Pons (tissue), 1 donor: ENCODE measurements at places on chromosomes 5 and 9.
A peak's percentile ranks its signal among the peaks of the same experiment; 100 is the strongest.

GRCh38 chr9:91489361-91489899 lies 65.8 kb upstream of the NFIL3 start:
- DNase-seq: peak; percentile 34

GRCh38 chr9:2424619-2425033 lies 197.0 kb upstream of the VLDLR start:
- no peak for DNase-seq

DNA sequence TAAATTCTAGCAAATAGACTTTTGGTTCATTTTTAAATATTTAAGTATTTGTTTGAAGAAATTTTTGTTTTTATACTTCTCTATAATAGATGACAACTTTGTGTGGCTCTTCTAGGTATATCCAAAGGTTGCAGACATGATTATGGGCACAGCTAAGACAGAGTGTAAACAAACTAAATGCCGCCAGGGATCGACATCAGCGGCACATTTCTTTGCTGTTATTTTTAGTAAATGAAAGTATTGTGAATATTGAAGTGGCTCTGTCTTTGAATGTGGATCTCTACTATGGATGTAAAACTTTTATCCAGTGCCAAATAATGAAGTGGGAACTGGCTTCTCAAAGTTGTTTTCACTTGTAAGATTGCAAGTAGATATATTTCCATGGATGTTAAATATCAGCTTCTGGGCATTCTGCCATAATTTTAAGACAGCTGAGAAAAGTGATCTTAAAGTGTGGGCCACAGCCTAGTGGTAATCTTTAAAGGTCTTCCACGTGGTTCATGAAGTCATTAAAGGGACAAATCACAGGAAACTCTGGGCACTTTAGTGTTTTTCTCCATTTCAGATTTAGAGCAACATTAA lies 589.9 kb downstream of the ZNF608 start:
- peak; percentile 25 for DNase-seq

DNA sequence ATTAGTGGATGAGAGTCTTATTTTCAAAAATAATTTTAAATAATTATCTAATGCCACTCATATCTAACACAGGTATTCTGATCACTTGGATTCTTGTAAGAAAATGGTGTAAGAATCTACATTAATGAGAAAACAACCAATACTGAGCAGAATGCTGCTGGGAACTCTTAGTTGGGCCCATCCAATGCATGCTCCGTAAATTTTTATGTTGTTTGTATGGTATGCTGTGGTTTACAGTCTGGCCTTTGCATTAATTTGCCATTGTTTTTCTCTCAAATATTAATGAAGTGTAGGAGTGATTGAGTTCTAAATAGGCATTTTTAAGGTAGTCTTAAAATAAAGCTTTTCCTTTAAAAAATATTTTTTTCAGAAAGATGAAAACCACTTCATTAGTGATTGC lies 133.4 kb downstream of the ZSWIM6 start:
- no peak for DNase-seq

GRCh38 chr5:170522211-170523141 lies 18.7 kb downstream of the KCNIP1 start:
- DNase-seq: no peak

- DNase-seq: peak; percentile 67
Observed at GRCh38 chr5:89300426-89300970, 417.5 kb upstream of the MEF2C start.

DNA sequence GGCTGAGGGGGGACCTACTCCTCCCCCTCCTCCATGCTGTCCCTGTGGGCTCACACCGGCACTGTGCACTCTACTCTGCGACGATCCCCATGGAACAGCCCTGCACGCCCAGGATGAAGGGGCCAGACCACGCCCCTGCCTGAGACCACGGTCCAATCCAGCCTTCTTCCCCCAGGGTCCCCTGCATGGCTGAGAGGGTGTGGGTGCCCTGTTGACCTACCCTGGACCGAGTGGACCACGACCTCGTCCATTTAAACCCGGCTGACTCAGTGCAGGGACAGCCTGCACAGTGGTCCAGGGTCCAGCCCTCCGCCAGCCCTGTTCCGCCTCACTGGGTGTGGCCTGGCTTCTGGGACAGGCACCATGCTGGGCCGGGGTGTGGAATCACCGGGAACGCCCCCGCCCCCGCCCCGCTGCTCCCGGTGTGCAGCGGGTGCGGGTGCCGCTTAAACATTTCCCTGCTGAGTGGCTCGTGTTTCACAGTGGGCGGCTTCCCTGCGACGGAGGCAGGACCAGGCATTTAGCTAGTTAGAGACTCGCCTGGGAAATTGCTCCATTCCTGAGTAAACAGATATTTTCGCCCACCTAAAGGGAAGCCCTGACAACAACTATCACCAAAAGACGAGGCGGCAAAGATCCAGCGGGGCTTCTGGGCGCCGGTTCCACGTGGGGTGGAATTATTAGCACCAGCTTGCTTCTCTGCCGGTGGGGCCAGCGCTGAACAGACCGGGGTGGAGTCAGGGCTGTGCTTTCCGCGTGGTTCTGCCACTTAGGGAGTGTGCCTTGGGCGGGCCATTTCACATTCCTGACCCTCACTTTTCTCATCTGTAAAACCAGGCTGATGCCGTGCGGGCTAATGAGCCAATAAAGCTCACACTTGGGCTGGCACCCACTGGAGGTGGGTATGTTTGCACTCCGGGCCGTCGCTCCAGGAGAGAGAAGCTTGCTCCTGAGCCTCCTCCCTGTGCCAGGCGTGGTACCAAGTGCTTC lies 22.6 kb downstream of the DBH start:
- no peak for DNase-seq

- no peak for DNase-seq
Observed at GRCh38 chr5:123701511-123702200, 189.7 kb downstream of the CSNK1G3 start.

DNA sequence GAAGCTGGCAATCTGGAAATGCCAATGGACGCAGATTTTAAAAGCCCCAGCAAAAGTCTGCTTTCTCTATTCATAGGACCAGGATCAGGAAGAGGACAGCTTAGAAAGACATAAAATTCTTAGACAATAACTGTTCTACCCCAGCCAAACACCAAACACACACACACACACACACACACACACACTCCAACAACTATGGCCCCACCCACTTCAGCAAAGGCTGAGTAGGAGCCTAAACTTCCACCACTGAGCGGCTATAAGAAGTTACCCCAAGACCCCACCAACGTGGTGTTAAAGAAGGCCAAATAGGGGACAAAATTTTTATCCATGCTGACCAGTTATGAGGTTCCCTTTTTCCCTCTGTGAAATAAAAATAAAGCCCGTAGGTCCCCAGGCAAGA lies 32.9 kb downstream of the ZMAT2 start:
- no peak for DNase-seq

GRCh38 chr9:75088646-75089372 lies 495 bp downstream of the OSTF1 start:
- peak; percentile 68 for DNase-seq

GRCh38 chr5:98796197-98796972 lies 22.9 kb downstream of the RGMB start:
- DNase-seq: peak; percentile 64

- no peak for DNase-seq
Observed at GRCh38 chr9:34524349-34524748, 1.6 kb upstream of the ENHO start.

DNA sequence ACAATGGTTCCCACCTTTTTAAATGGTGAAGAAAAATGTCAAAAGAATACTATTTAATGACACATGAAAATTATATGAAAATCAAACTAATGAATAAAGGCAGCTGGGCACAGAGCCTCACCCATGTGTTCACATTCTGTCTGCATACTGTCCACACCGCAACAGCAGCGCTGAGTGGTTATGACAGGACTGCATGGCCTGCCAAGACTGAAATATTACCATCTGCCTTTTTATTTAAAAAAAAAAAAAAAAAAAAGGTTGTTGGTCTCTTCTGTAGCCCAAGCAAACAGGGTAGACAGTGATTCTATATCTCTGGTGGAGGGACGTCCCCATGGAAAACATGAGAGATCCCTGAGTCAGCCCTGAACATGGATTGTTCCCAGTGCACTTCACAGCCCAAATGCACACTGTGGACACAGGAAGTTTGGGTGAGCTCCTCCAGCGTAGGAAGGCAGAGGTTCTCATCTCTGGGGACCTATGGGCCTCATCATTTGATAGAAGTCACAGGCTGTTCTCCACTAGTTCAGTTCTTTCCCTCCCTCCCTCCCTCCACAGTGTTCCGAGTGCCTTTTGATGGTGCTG lies 44.9 kb upstream of the SHC3 start:
- no peak for DNase-seq

DNA sequence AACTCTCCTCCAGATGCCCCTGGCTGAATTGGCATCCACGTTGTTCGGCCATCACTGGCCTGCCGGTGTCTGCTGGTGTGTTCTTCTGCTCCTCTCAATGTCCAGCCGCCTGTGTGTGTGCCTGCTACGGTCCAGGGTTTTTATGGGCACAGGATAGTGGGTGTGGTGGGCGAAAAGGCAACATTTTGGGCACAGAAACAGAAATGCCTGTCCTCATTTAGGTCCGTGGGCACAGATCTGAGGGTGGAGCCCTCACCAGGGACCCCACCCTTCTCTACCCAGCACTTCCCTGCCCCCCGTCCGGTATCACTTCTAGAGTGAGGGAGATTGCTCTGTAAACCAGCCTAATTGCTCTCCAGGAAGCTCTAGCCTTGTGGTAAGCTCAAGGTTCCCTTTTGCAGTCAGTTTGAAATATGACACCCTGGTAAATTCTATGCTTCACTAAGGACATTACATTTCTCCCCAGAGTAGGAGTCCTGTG lies 410.1 kb downstream of the MAT2B start:
- peak; percentile 36 for DNase-seq
